ENCODE measurements at places on chromosomes 1 and 21. TPM values are rescaled to one million over a fixed set of nuclear protein-coding genes. Genes with fewer than 3 reads are reported as not detected.

Gene CD84
- total RNA-seq: not detected

Gene LRRC7
- total RNA-seq: 0.65 TPM

Gene C1orf56
- total RNA-seq: 2.5 TPM

Gene MYOG
- not detected for total RNA-seq

Gene LCE1B
- not detected for total RNA-seq

Gene SEMA6C
- 17.6 TPM for total RNA-seq

Gene ACTA1
- total RNA-seq: not detected

Gene SHCBP1L
- total RNA-seq: not detected

Gene IVL
- not detected for total RNA-seq

Gene TNFRSF8
- total RNA-seq: 0.19 TPM

Gene LGR6
- total RNA-seq: not detected

Gene PLA2G2C
- not detected for total RNA-seq

Gene CCDC27
- not detected for total RNA-seq

Gene NMNAT2
- total RNA-seq: 0.57 TPM

Gene ACOT11
- 3.6 TPM for total RNA-seq

Gene IGFN1
- total RNA-seq: not detected

Gene NPPA
- not detected for total RNA-seq

Gene RNU1-3
- total RNA-seq: under 0.01 TPM

Gene SLC6A9
- 0.65 TPM for total RNA-seq

Measured in vein endothelial cell (primary cell).